ENCODE measurements at places on chromosomes 4 and X.

DNA sequence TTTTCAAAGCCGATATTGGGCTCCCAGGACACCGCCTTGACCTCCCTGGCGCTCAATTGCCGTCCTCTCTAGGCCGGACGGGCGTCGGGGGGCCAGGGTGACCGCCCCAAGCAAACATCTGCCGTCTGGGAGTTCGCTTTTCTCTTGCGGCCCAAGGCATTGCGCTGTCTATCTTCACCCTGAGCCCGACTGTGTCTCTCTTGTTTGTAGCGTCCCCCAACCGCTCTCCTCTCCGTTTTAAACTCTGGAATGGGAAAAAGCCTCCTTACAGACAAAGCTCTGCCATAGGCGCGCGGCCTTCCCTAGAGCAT is 551 bp upstream of the ARX start:
- DNase-seq, result no peak

GRCh38 chrX:41932885-41933284 is 9.5 kb upstream of the CASK start:
- DNase-seq, result no peak

GRCh38 chr4:143025081-143025704 is 159.5 kb upstream of the USP38 start:
- DNase-seq, result no peak

- DNase-seq, result no peak
Measured at GRCh38 chr4:174564529-174564928, 42.2 kb upstream of the HPGD start.

DNA sequence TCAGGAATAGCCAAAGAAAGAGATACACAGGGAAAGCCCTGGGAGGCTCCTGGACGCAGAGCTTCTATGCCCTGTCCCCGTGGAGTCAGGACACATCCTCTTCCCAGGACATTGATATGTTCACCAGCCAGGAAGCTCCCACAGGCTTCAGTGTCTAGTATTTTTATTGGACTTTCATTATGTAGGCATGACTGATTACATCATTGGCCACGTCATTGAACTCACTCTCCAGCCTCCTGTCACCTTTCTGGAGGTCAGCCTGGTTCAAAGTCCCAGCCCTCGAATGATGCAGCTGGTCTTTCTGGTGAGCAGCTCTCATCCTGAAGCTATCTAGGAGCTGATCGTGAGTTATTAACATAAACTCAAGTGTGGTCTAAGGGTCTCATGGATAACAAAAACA is 104.1 kb downstream of the CPEB2 start:
- no peak for DNase-seq

GRCh38 chrX:53642337-53642736 is 44.2 kb downstream of the HUWE1 start:
- DNase-seq, result no peak

DNA sequence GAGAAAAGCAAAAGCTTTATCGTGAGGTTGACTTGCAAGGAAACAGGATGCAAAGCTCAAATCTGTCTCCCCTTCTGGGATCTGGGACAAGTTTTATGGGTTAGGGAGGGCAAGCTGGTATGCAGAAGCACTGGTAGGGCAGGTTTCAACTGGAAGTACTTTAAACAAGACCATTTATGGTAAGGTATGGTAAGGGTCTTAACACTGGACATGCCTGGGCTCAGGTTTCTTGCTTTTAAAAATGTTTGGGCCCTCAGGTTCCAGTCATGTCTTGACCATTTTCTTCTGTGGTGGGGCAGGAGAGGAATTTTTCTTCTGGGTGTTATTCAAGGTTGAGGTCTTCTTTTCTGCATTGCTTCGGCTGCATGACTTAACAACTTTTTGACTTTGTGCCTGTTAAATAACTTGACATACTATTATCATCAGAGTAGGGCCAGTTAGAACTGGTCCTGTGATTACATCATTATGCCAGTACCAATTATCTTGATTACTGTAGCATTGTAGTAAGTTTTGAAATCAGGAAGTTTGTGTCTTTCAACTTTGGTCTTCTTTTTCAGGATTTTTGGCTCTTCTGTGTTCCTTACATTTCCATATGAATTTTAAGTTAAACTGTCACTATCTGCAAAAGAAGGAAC is 33.7 kb downstream of the CD38 start:
- DNase-seq, result no peak

GRCh38 chrX:14922437-14922836 is 49.2 kb downstream of the MOSPD2 start:
- no peak for DNase-seq

DNA sequence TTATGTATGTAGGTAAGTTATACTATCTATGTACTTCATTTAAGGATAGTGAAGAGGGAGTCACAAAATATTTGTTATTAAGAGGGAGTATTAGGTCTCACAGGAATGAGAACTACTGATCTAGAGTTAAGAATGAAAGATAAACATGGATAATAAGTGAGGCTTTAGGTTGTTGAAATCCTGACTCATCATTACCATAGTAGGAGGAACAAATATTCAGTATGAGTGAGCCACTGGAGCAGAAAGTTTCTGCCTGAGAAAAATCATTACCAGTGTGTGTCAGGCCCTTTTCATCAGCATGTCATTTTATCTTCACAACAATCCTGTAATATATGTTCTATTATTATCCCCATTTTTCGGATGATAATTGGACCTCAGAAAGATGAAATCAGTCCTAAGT is 27.2 kb upstream of the IGSF1 start:
- no peak for DNase-seq

DNA sequence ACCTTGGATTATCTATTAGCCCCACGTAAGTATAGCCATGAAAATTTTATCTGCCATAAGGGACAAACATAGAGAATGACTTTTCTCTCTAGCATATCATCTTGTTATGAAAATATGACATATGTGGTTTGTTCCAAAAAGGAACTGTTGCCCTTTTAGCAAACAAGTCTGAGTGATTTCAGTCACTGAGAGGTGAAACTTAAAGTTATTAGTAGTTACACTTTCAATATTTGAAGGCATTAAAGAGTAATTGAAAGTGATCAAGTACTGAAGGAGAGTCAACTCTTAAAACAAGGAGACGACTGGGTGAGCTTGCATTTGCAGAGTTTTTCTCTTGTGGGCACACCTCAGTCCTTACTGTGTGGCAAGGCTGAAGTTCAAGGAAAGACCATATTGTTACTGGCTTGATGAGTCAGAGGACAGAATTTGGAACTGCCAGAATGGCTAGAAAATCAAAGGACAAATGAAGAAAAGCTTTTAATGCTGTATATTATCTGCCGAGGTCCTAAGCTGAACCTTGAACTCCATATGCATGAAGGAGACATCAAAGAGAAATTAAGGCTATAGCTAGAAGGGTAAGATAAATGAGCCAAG is 205.1 kb upstream of the EMCN start:
- DNase-seq, result no peak

- DNase-seq, result no peak
Measured at GRCh38 chr4:121860121-121860520, 10.2 kb downstream of the BBS7 start.

DNA sequence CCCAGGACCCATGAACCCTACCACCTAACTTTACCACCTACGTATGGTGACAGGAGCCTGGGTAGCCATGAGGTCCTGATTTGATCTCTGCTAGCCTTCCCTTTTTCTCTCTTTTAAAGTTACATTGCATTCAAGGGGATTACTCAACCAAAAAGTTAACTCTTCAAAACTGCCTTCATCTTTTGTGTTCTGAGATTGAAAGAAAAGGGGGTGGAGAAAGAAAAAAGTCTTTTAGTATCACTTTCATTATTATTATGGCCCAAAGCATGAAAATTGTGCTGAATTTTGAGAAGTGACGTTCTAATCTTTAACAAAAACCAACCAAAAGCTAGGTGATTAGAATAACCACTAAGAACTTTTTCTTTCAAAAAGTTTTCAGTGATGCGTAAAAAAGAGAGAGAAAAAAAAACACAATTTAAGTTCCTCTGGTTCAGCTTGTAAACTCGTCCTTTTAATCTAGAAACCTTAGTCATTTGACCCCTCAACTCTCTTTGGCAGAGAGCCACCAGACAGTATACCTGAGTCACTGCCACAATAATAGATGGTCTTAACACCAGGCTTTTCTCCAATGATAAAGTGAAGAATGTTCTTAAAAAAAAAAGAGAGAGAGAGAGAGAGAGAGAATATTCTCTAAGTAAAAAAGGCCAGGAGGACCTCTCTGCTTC is 347.4 kb upstream of the FGF13 start:
- no peak for DNase-seq

DNA sequence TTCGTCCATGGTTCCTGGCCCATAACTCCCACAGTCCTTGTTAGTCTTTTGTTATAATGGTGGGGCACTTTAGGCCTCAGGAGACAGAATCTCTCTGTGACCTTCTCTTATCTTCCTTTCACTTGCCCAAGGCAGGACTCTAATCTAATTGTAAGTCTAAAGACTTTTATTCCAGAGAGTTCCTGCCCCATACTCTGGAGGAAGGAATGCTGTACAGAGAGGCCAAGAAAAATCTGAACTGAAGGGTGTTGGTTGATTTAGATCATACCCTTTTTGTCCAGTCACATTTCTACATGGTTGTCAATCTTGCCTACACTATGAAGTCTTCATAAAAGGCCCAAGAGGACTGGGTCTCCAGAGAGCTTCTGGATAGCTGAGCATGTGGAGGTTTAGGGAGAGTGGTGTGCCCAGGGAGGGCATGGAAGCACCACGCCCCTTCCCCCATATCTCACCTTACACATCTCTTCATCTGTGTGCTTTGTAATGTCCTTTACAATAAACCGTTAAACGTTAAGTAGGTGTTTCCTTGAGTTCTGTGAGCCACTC is 84.5 kb downstream of the AFF1 start:
- DNase-seq, result no peak

- DNase-seq, result no peak
Measured at GRCh38 chrX:106619797-106620196, 8.0 kb downstream of the RADX start.

DNA sequence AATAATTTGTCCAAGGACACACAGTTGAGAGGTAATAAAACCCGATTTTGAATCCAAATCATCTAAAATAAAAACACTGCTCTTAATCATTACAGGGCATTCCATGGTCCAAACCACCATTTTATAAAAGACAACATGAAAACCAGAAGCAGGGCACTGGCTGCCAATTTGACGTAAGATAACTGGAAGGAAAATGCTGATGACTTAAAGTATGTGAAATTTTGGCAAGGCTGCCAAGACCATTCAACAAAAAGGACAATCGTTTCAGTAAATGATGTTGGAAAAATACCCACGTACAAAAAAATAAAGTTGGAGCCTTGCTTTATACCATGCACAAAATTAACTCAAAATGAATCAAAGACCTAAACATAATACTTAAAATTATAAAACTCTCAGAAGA is 344.4 kb downstream of the RAPGEF2 start:
- no peak for DNase-seq

- no peak for DNase-seq
Measured at GRCh38 chrX:55582447-55582846, 40.8 kb upstream of the FOXR2 start.

GRCh38 chr4:129352480-129352879 is 256.5 kb downstream of the C4orf33 start:
- no peak for DNase-seq

GRCh38 chrX:54230435-54231148 is 47.5 kb upstream of the FAM120C start:
- no peak for DNase-seq

DNA sequence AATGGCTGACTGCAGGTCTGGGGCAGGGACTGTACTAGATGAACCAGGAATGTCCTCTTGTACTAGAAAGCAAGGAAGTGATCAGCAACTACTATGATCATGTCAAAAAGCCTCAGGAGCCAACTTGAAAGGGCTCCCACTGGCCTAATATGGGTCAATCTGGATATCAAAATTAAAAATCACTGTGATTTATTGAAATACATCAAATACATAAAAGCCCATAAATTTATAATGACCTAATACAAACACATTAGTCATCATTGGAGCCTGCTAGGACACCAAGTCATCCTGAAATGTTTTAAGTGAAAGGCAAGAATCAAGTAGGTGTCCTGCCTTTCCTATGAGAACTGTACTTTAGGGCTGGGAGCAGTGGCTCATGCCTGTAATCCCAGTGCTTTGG is 70.5 kb upstream of the KLHL13 start:
- DNase-seq, result no peak

DNA sequence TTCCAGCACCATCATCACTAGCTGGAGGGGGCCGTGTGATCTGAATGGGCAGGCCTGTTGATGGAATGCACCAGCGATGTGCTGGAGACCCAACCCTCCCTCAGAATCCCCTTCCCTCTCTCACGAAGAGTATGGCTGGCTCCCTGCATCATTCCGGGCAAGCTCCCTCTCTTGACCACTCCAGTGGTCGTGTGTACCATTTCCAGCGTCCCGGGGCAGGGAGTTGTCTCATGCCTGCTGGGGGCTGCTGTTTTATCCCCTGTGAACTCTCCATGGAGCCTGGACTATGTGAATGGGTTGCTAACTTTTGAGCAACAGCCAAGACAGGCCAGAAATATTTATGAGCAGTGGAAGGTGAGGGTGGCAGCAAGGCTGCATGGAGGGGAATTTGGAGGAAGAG is 8.1 kb downstream of the CSAG1 start:
- no peak for DNase-seq

- peak; percentile 52 for DNase-seq
Measured at GRCh38 chrX:18424482-18425198, 768 bp upstream of the CDKL5 start.

DNA sequence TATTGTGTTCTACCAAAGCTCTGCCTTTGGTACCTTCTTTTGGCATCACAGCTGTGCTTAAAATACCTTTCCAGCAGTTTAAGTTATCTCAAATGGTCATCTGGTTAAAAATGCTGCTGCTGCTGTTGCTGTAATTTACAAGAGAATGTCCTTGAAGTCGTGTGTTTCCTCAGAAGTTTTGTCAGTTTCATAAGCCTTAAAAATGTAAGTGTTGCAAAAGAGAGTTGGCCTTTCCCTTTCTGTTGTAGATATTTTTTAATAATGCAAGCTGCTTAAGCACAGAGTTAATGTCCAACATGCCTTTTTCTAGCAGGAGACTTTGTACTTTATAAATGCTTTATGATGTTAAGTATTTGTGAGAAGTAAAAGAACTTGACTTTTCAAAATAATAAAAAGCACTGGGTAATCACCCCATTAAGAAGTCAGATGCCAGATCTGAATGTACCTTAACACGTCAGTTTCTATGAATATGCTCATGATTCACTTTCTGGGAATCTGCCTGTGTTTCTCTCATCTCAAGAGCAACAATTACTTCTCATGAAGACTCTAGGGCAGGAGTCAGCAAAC is 35.3 kb upstream of the TENM3 start:
- DNase-seq, result no peak

GRCh38 chr4:151325111-151325948 is at the start of gene SH3D19:
SH3D19 (minus strand) TSS chr4:151325605; CDS start chr4:151325352, 253 bp downstream.
- DNase-seq, result peak; percentile 81

- no peak for DNase-seq
Measured at GRCh38 chr4:99165978-99166377, 21.9 kb upstream of the ADH4 start.

- DNase-seq, result no peak
Measured at GRCh38 chrX:63708801-63709200, 76.2 kb downstream of the ARHGEF9 start.

- no peak for DNase-seq
Measured at GRCh38 chr4:47145630-47146029, 114.3 kb downstream of the GABRB1 start.

- DNase-seq, result no peak
Measured at GRCh38 chr4:6576512-6576911, 1.5 kb downstream of the MAN2B2 start.

All from right cardiac atrium (tissue), 5 donors.